Gastrocnemius medialis (tissue), 4 donors: ENCODE measurements at places on chromosomes 6 and 20. TPM values are rescaled to one million over a fixed set of nuclear protein-coding genes. Genes with fewer than 3 reads are reported as not detected.

GRCh38 chr20:58695895-58696375 lies 3.3 kb downstream of the NPEPL1 start:
- H3K4me3 ChIP-seq = no peak overlapping the region
- no peaks in the 10 kb centered on the region for H3K27me3 ChIP-seq
- DNase-seq = no peak
- H3K4me1 ChIP-seq = peaks cover 21% of the 10 kb centered on the region
- no peak overlapping the region for H3K27ac ChIP-seq
- peaks cover 49% of the 10 kb centered on the region for H3K36me3 ChIP-seq

GRCh38 chr20:53767206-53767930 lies 173.7 kb upstream of the ZNF217 start:
- H3K4me3 ChIP-seq = no peak overlapping the region
- no peaks in the 10 kb centered on the region for H3K36me3 ChIP-seq
- no peaks in the 10 kb centered on the region for H3K27me3 ChIP-seq
- no peaks in the 10 kb centered on the region for H3K4me1 ChIP-seq
- no peak for DNase-seq

GRCh38 chr6:114879693-114880092 lies 536.9 kb upstream of the HS3ST5 start:
- no peaks in the 10 kb centered on the region for H3K4me1 ChIP-seq
- DNase-seq = no peak
- H3K27me3 ChIP-seq = no peaks in the 10 kb centered on the region
- no peak overlapping the region for H3K27ac ChIP-seq

GRCh38 chr6:129284225-129284624 lies 401.3 kb downstream of the LAMA2 start:
- no peaks in the 10 kb centered on the region for H3K36me3 ChIP-seq
- peaks cover 12% of the 10 kb centered on the region for H3K4me1 ChIP-seq
- no peak overlapping the region for H3K4me3 ChIP-seq
- DNase-seq = no peak

GRCh38 chr20:5222919-5223634 lies 93.7 kb downstream of the PROKR2 start:
- H3K27me3 ChIP-seq = no peaks in the 10 kb centered on the region
- DNase-seq = peak; percentile 38
- peaks cover 5% of the 10 kb centered on the region for H3K4me1 ChIP-seq
- no peak overlapping the region for H3K27ac ChIP-seq
- H3K36me3 ChIP-seq = no peaks in the 10 kb centered on the region

DNA sequence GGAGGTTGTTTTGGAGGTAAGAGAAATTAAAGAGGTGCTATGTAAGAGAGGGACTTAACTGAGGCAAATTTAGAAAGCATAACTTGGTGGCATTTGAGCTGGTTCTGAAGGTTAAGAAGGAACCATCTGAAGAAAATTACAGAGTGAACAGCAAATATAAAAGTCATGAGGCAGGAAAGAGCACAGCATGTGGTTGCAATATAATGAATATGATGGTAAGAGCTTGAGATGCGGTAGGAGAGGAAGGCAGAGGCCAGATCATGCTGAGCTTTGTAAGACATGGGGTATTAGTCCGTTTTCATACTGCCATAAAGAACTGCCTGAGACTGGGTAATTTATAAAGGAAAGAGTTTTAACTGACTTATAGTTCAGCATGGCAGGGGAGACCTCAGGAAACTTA lies 279.1 kb downstream of the UTRN start:
- H3K27me3 ChIP-seq = no peaks in the 10 kb centered on the region
- no peaks in the 10 kb centered on the region for H3K4me1 ChIP-seq
- DNase-seq = no peak
- H3K27ac ChIP-seq = no peak overlapping the region
- no peak overlapping the region for H3K4me3 ChIP-seq

GRCh38 chr20:53964067-53964466 lies 106.3 kb downstream of the BCAS1 start:
- no peaks in the 10 kb centered on the region for H3K36me3 ChIP-seq
- no peak overlapping the region for H3K4me3 ChIP-seq
- no peaks in the 10 kb centered on the region for H3K27me3 ChIP-seq
- H3K4me1 ChIP-seq = no peaks in the 10 kb centered on the region
- no peak for DNase-seq

PRDM13 gene
- not detected for total RNA-seq

MOCS3 gene
- 3.1 TPM for total RNA-seq

HLA-DPB1 gene
- total RNA-seq = 19.5 TPM

CAGE1 gene
- total RNA-seq = not detected

FNDC1 gene
- 0.31 TPM for total RNA-seq
